ENCODE measurements at places on chromosomes 2 and 18. TPM values are rescaled to one million over a fixed set of nuclear protein-coding genes. Genes with fewer than 3 reads are reported as not detected.

The NOSTRIN gene
- total RNA-seq = not detected

DNA sequence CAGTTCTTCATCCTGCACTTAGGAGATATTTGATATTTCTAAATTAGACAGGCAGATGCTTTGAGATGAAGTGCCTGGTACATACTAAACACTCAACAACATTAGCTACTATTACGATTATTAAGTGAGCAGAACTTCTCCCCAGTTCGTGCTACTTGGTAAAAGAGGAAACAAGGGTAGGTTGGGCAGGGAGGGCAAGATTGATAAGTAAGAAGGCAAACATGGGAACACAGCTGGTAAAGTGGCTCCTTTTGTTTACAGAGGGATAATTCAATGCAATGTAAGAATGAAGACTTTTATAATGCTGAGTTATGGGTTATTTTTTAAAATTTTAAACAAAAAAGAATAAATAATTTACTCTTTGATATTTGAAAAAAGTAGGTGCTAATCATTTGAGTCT is 15.9 kb upstream of the WIPF1 start:
- H3K4me1 ChIP-seq = peaks cover 61% of the 10 kb centered on the region
- H3K27me3 ChIP-seq = no peaks in the 10 kb centered on the region
- H3K4me3 ChIP-seq = no peak overlapping the region
- H3K27ac ChIP-seq = peak overlapping the region; percentile 81
- DNase-seq = no peak

The ATRAID gene
- 125 TPM for total RNA-seq

- peaks cover 6% of the 10 kb centered on the region for H3K4me1 ChIP-seq
- H3K4me3 ChIP-seq = no peak overlapping the region
- no peak overlapping the region for H3K27ac ChIP-seq
- H3K27me3 ChIP-seq = no peaks in the 10 kb centered on the region
Observed at GRCh38 chr2:28199995-28200679, 192.5 kb upstream of the FOSL2 start.

The DYNAP gene
- not detected for total RNA-seq

DNA sequence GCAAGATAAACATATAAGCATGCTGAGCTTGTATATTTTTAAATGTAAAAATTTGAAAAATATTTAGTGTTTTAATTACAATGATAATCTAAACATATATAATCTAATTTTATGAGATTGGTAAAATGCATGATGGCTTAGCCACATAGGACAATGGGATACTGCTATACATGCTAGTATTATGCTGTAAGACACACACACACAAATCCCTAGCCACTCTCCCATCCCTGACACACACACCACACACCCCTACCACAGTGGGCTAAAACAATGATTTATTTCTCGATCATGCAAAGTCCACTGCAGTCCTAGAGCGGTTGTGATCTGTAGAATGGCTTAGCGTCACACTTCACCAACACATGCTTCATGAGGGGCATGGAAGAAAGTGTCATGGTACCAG is 36.3 kb upstream of the AP1S3 start:
- H3K27me3 ChIP-seq = no peaks in the 10 kb centered on the region
- DNase-seq = no peak
- peaks cover 48% of the 10 kb centered on the region for H3K36me3 ChIP-seq
- H3K27ac ChIP-seq = no peak overlapping the region
- H3K4me3 ChIP-seq = no peak overlapping the region

GRCh38 chr18:51867767-51868166 is 472.2 kb upstream of the DCC start:
- no peaks in the 10 kb centered on the region for H3K36me3 ChIP-seq
- no peak for DNase-seq
- H3K4me3 ChIP-seq = no peak overlapping the region
- no peak overlapping the region for H3K27ac ChIP-seq
- H3K4me1 ChIP-seq = no peaks in the 10 kb centered on the region

The CNGA3 gene
- total RNA-seq = not detected

GRCh38 chr2:28185891-28186290 is 206.8 kb upstream of the FOSL2 start:
- DNase-seq = no peak
- peaks cover 19% of the 10 kb centered on the region for H3K4me1 ChIP-seq

DNA sequence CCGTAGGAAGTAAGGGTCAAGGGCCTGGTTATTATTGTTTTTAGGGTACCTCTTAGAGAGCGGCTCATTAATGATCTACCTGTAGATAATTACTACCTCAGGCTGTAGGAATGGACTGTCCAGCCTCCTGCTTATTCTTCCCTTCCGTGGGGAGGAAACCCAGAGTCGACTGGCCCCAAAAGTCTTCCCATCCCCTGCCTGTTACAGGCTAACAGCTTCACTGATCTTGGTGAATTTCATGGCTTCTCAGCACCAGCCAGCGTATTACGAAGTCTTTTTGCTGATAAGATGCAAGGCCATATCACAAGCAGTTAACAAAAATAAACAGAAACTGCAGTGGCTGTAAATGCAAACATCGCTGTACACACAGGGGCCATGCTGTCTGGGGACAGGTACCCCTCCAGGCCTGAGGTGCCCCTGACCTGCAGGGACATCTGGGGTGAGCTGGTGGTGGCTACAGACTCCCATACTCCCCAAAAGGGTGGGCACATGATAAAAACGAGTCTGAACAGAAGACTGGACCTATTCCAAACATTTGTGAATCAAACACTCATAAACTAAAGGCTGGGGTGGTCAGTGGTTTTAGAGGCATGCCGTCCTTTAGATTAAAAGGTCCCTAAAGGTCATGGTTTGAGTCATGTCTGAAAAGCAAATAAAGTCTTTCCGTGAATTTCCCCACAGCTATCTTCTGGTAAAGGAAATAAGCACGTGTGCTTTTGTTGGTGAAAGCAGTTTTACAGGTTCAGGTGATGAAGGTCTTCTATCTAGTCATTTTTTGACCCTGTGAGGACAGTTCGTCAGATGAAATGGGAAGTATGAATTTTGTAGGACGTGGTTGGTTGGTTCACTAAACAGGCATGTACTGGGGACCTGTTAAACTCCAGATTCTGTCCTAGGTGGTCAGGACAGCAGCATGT is 36.7 kb downstream of the TTC39C start:
- no peak overlapping the region for H3K4me3 ChIP-seq
- no peak overlapping the region for H3K27ac ChIP-seq

The HOXD10 gene
- not detected for total RNA-seq

The PARD3B gene
- total RNA-seq = 26.7 TPM

DNA sequence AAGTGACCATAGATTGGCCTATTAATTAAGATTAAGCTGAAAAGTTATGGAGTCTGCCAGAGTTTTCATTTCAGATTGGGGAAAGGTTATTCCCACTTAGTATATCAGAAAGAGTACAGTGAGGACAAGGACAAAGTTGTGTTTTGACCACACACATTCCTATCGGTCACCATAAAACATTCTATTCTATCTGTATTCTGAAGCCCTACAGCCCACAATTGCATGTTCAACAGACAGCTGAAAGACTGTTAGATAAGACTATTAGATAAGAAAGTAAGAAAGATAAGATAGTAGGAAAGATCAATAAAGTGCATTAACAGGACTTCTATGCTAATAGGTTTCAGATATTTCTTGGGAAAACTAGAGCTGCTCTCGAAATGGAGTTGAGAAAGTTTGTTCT is 26.7 kb upstream of the ACYP2 start:
- peaks cover 4% of the 10 kb centered on the region for H3K4me1 ChIP-seq
- H3K27ac ChIP-seq = no peak overlapping the region
- H3K4me3 ChIP-seq = no peak overlapping the region
- no peaks in the 10 kb centered on the region for H3K36me3 ChIP-seq
- H3K27me3 ChIP-seq = no peaks in the 10 kb centered on the region

- no peaks in the 10 kb centered on the region for H3K27me3 ChIP-seq
- H3K4me1 ChIP-seq = peaks cover 38% of the 10 kb centered on the region
- H3K36me3 ChIP-seq = peaks cover 7% of the 10 kb centered on the region
Observed at GRCh38 chr2:187554011-187554703, at the start of gene TFPI. TFPI (minus strand) TSS chr2:187554435; CDS start chr2:187503768, 50,667 bp downstream.

DNA sequence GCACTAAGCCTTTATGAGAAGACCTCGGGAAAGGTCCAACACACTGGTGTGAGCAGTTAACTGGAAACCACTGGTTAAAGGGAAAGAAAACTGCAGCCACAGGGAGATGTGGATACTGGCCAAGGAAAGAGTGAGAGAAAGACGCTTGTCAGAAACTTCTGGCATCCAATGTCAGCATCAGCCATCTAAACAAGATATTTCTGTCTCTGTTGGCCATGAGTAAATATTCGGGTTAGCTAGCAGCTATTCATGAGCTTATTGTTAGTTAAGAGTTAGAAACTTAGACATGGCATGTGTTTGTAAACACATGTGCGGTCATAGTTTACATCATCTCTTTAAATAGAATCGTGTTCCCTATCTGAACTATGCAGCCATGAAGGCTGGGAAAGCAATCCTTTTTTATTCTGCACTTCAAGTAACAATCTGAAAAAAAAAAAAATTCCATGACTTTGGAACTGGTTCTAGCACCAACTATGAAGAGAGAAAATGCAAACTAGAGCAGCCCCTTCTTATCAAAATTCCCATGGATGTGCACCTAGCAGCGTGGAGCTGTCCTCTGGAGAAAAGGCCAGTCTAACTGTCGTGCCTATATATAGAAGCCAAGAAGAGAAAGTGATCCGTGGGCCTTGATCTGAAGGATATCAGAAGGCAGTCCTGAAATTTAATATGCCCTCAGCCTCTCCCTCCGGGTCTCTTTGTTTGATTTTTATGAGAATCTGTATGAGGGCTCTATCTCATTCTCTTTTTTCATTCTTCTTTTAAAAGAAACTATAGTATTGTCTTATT is 84.0 kb upstream of the RFX8 start:
- DNase-seq = no peak
- H3K4me1 ChIP-seq = no peaks in the 10 kb centered on the region
- no peak overlapping the region for H3K27ac ChIP-seq
- peaks cover 10% of the 10 kb centered on the region for H3K27me3 ChIP-seq

- H3K27ac ChIP-seq = no peak overlapping the region
- no peak overlapping the region for H3K4me3 ChIP-seq
- H3K4me1 ChIP-seq = no peaks in the 10 kb centered on the region
- H3K27me3 ChIP-seq = no peaks in the 10 kb centered on the region
- no peaks in the 10 kb centered on the region for H3K36me3 ChIP-seq
Observed at GRCh38 chr2:49490710-49491109, 336.4 kb upstream of the FSHR start.

DNA sequence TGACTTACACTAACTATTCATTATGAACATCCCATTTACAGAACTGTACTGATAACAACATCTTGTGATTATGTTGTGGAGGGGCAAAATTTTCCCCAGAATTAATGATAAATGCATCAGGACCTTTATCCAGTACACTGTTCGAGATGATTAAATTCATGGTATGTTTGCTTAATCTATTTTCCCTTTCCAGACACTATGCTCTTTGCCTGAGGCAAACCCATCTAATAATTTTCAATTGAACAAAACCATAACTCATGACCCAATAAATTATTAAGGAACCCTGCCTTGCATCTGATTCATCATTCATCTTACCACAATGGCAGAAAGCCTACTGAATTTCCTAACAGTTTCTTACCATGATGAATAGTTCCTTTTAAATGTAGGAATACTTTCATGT is 385.0 kb downstream of the DSEL start:
- no peak overlapping the region for H3K27ac ChIP-seq
- no peaks in the 10 kb centered on the region for H3K4me1 ChIP-seq
- no peak for DNase-seq
- no peak overlapping the region for H3K4me3 ChIP-seq
- H3K27me3 ChIP-seq = peaks cover 28% of the 10 kb centered on the region
- H3K36me3 ChIP-seq = no peaks in the 10 kb centered on the region

The MSGN1 gene
- not detected for total RNA-seq

GRCh38 chr2:84495539-84496146 is 20.7 kb upstream of the DNAH6 start:
- H3K4me3 ChIP-seq = no peak overlapping the region
- no peaks in the 10 kb centered on the region for H3K36me3 ChIP-seq
- H3K27me3 ChIP-seq = peaks cover 10% of the 10 kb centered on the region

GRCh38 chr2:46663614-46664013 is 184.2 kb downstream of the TMEM247 start:
- DNase-seq = no peak
- no peaks in the 10 kb centered on the region for H3K27me3 ChIP-seq
- H3K36me3 ChIP-seq = no peaks in the 10 kb centered on the region
- peaks cover 14% of the 10 kb centered on the region for H3K4me1 ChIP-seq
- H3K4me3 ChIP-seq = no peak overlapping the region

DNA sequence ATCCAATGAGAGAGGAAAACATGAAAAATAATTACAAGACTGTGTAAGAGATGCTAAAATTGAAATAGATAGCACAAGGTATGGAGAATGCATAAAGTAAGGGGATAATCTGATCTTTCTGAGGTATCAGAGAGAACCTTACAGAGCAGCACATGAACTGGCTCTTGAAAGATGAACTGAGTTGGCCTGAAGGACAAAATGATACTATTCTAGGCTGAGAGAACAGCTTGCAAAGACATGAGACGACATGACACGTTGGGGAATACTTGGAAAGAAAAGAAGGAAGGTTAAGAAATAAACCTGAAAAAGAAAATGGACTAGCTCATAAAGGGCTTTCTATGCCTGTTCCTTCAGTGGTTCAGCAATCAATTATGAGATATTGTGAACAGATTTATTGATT is 152.7 kb upstream of the MYO3B start:
- peaks cover 14% of the 10 kb centered on the region for H3K36me3 ChIP-seq
- H3K4me1 ChIP-seq = peaks cover 10% of the 10 kb centered on the region
- H3K27ac ChIP-seq = no peak overlapping the region
- H3K27me3 ChIP-seq = no peaks in the 10 kb centered on the region
- DNase-seq = no peak

DNA sequence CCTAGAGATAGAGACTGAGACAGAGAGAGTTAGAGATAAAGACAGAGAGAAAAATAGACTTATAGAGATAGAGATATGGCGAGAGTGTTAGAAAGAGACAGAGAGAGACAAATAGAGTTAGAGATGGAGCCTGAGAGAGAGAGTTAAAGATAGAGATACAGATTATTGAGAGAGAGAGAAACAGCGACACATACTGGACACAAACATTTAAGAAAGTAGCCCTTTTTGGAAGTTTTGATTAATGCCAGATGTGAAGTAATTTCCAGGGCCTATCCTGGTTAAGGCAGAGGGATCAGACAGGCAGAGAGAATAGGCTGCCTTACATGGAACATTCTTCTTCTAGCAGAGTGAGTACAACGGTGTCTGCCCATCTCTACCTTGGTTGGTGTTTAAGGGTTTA is 311.6 kb upstream of the CDH7 start:
- H3K27ac ChIP-seq = no peak overlapping the region
- no peaks in the 10 kb centered on the region for H3K4me1 ChIP-seq
- no peak overlapping the region for H3K4me3 ChIP-seq
- no peaks in the 10 kb centered on the region for H3K27me3 ChIP-seq
- no peaks in the 10 kb centered on the region for H3K36me3 ChIP-seq

- H3K36me3 ChIP-seq = no peaks in the 10 kb centered on the region
- H3K27me3 ChIP-seq = peaks cover 2% of the 10 kb centered on the region
- no peak overlapping the region for H3K4me3 ChIP-seq
- peaks cover 11% of the 10 kb centered on the region for H3K4me1 ChIP-seq
- H3K27ac ChIP-seq = no peak overlapping the region
- no peak for DNase-seq
Observed at GRCh38 chr2:238911376-238912227, 63.7 kb downstream of the TWIST2 start.
